ENCODE measurements at places on chromosomes 6 and 20. TPM values are rescaled to one million over a fixed set of nuclear protein-coding genes. Genes with fewer than 3 reads are reported as not detected.

DNA sequence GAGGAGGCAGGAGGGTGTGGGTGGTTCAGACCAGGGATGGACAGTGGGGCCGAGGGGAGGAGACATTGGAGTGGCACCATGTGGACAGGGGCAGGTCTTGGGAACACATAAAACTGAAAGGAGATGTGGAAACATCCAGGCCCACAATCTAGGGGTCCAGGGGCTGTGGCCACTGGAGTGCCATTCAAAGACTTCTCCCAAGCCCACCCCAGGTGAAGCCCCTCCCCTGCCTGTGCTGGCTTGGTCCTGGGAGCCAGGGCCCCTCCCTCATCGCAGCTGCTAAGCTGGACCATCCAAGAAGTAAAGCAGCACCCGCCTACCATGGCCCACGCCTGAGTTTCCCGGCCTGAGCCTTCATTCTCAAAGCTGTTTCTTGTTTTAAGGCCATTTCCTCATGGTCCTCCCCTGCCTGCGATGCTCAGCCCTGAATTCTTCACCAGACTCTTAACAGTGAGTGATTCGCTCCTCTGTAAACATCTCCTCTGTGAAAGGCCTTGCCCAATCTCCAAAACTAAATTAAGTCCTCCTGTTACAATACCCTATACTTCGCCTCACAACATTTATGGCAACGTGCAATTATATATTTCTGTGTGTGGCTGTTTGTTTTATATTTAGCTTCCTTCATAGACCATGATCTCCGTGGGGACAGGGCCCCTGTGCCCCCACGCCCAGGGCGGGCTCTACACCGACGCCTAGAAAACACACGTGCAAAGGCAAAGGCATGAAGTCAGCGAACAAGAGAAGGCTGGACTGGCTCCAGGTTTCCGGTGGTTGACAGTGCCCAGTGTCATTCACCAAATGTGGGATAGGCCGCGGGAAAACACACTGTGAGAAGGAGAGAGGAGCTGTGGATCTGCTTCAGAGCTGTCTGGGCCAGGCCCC lies 267.8 kb downstream of the ERMARD start:
- peak; percentile 43 for DNase-seq

DNA sequence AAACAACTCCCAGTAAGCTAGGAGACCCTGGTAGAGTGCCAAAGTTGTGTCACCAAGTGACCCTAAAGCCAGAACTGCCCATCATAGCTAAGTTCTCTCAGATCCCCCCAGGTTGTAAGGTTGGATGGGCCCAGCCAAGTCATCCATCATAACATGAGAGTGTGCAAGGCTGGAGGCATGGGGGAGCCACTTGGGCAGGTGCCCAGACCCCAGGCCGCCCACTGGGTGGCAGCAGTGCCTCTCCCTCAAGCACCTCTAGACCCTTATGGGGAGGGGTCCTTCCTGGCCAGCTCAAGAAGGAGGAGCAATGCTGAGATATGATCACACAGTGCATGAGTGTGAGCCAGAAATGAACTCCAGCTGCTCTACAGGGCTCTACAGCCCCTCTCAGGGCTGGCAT lies 154.5 kb downstream of the MYLK4 start:
- DNase-seq: no peak

Gene OR2H2
- total RNA-seq: not detected

Gene ANKRD66
- not detected for total RNA-seq

DNA sequence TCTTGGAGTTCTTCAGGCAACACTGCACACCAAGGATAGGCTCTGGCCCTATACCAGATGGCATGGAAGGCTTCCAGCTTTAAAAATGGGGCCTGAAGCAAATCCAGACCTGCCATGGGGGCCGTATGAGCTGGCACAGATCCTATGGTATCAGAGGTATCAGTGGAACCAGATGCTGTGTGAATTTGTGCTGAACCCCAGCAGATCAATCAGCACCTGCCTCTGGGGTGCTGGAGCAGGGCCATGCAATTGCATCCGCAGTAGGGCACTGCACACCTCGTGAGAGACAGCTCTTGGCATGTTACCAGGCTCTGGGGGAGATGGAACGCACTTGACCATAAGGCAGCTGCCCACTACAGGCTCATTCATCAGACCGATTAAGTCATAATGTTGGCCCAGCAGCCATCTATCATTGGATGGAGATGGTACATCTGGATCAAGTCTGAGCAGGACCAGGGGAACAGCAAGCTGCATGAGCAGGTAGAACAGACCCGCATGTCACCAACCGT lies 221.5 kb downstream of the MYLK4 start:
- DNase-seq: no peak

GRCh38 chr6:135703621-135704020 lies 147.9 kb upstream of the PDE7B start:
- no peak for DNase-seq

- no peak for DNase-seq
Observed at GRCh38 chr20:44624152-44624551, 27.3 kb downstream of the ADA start.

DNA sequence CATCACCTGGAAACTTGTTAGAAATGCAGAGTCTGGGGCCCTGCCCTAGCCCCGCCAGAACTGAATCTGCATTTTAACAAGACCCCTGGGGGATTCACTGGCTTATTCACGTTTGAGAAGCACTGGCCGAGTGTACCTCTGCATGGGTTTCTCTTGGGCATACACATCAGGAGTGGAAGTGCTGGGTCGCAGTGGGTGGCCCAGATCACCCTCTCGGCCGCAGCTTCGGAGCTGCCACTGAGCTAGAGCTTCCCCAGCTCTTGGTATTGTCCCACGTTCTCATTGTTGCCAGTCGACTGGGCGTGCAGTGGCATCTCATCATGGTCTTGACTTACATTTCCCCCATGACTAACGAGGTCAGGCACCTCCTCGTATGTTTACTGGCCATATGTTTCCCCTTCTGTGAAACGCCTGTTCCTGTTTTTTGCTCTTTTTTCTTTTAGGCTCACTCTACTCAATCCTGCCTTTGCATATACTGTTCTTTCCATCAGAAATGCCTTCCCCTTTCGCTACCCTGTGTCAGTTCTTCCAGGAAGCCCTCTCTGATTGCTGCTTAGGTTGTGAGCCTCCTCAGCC lies 3.0 kb upstream of the DLGAP4 start:
- no peak for DNase-seq

DNA sequence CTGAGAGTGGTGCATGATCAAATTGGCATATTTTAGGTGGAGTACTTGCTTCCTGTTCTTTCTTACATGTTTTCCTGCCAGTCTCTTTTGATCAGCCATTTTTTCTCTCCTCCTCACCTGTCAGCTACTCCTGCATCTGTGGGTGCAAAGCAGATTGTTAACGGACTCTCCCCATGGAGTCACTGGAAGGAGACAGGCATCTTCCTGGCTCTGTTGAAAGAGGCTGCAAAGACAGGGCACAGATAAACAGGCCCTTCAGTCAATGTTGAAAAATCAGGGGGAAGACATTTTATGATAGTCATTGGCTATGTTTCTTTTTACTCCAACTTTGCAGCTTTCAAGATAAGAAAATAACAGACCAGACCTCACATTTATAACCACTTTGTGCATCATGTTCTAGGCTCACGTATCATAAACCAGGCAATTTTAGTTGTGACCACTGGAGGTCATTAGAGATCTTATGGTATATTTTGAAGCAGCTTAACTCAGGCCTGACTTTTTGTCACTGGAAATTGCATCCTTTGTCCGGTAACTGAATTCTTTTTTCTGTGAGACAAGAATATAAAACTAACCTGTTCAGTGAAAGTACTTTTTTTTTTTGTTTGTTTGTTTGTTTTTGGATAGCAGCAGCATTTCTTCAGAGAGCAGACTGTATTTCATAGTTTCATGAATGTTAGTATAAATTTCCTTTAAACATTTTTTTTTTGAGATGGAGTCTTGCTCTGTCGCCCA lies 20.1 kb downstream of the ECT2L start:
- DNase-seq: no peak

- DNase-seq: peak; percentile 79
Observed at GRCh38 chr6:127420556-127420955, 38.6 kb downstream of the KIAA0408 start.

Gene SLC26A8
- total RNA-seq: 0.25 TPM

DNA sequence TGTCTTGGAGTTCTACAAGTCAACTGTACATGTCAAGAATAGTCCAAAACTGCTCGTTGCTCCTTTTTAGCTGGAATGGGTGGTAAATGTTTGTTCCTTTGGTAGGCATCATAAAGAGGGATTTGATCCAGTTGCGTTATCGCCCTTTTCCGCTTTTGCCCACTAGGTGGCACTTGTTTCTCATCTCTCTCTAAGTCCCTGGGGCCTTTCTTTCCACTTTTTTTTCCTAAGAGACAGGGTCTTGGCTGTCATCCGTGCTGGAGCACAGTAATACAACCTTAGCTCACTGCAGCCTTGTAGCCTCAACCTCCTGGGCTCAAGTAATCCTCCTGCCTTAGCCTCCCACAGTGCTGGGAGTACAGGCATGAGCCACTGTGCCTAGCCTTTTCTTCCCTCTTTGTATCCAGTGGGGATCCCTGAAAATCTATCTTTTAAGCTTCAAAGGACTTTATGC lies 20.7 kb downstream of the GTPBP2 start:
- peak; percentile 52 for DNase-seq

Gene SLC17A2
- 0.25 TPM for total RNA-seq

GRCh38 chr6:148323344-148323743 lies 19.3 kb upstream of the SASH1 start:
- DNase-seq: no peak

- no peak for DNase-seq
Observed at GRCh38 chr6:2714111-2714895, 36.4 kb downstream of the MYLK4 start.

DNA sequence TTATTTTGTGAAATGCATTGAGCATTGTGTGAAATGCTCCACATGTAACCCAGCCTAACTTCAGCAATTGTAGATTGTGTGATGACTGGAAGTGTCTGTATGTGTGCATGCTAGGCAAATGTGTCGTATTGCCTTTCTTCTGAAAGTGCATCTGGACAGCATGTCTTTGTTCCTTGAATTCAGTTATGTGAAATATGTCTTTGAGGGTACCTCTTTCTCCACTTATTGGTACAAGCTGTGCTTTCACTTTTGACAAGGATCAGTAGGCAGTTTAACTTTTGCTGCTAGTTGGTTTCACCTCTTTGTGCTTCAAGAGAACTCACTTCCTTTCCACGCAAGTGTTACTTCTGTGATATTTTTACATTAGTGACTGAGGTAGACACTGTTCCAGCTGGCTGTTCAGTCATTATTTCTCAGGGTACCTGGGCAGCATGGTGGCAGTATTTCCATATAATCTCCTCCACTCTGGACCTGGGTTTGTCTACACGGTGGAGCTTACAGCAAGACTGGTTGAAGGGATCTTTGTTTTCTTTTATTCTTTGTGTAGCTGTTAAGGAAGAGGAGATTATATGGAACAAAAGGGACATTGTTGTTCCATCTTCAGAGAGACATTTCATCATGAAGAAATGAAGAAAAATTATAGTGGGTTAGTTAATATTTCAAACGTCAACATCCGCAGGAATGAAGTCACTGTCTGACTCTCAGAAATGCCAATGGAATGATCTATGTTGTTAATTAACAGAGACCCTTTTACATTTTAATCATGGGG lies 175.4 kb downstream of the UTRN start:
- no peak for DNase-seq

GRCh38 chr6:137921823-137922222 lies 54.8 kb downstream of the TNFAIP3 start:
- DNase-seq: no peak

Gene PLN
- not detected for total RNA-seq

DNA sequence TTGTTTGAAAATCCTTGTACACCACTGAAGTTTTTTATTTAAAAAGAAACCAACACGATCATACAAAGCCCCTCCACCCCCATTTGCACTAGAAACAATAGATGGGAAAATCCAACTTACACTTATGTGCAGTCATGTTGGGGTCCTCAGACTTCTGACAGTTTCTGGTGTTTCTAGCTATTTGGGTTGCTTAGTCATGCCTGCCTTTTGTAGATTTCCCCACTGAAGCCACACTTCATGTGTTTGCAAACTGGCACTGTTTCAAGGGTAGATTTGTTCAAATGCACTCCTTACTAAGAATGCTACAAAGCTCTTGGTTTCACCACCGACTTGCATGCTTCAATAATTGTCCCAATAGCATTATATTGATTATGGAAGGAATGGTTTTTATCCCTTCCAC lies 1.5 kb downstream of the SH3BGRL2 start:
- DNase-seq: no peak
